ENCODE measurements at places on chromosomes 4 and X.

- DNase-seq, result no peak
Observed at GRCh38 chr4:152494020-152494419, 41.9 kb downstream of the FBXW7 start.

- DNase-seq, result no peak
Observed at GRCh38 chr4:184007891-184008290, 102.8 kb downstream of the STOX2 start.

GRCh38 chrX:16643176-16643575, 6.8 kb upstream of the S100G start:
- DNase-seq, result no peak

DNA sequence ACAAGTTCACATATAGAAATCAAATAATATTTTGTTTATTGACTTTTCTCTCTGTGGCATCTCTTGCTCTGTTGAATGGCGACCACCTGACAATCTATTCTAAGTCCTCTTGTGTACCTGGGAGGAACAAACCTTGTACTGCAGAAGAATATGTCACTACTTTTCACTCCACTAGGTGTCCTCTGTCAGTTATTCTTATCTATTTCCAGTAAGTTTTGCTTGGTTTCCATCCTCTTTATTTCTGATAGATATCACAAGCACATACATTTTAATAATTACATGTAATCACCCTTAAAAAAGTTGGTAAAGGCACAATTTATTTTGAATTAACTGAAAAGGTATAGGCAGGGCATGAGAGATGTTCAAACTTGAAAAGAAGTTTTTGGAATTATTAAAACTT, 238.4 kb downstream of the SNCA start:
- DNase-seq, result peak; percentile 62

GRCh38 chr4:1463088-1463926, 57.1 kb upstream of the NKX1-1 start:
- DNase-seq, result peak; percentile 17

GRCh38 chr4:100016191-100016590, 66.1 kb upstream of the H2AZ1 start:
- no peak for DNase-seq
